AG09319 (cell line): ENCODE measurements at places on chromosomes 16 and 17.

- no peak for DNase-seq
These were observed 27.7 kb upstream of the FAAP100 start for GRCh38 chr17:81579821-81580321.

DNA sequence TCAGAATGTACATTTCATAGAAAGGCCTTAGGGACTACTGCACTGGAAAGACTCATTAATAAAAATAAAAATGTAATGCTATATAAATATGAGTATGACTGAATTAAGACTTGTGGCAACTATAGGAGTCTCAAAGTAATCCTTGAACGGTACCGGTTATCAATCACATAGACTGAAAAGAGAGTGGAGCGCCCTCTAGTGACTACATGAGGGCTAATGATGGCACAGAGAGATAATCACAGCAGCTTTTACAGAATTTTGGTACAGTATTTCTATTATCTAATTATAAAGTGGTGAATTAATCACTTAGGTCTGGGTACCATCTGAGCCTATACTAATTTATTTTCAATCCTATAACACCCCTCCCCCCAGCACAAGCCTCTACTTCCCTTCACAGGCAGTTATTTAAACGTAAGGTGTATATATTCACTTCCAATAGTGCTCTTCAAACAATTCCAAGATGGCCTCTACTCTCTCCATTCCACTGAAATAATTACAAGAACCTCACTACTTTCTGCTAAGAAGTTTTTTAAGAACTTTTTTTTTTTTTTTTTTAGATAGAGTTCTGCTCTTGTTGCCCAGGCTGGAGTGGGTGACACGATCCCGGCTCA is 40.7 kb upstream of the ANKFY1 start:
- DNase-seq = no peak

- DNase-seq = no peak
These were observed 14.1 kb upstream of the ITGB4 start for GRCh38 chr17:75707079-75707571.

DNA sequence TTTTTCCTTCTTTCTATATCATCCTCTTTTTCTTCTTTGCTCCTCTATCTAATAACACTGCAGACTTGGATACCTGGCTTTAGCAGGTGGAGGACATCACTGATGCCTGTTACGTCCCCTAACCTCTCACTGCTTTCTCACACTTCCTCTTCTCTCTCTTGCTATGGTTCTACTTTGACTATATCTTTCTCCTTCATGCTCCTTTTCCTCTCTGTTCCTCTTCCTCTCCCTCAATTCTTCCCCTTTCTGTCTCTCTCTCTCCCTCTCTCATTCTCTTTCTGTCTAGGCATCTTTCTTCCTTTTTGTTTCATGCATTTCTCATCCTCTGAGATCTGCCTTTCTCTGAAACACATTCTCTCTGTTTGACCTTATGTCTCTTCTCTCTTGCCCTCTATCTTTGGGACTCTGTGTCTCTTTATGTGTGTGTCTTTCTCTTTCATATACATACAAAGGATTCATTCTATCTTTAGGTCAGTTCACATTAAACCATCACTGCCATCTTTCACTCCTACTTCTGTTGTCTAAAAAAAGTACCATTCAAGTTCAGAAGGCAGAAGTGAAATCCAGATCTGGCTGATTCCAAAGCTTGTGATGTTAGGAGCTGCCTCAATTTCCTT is 353.7 kb downstream of the SHISA9 start:
- DNase-seq = no peak

DNA sequence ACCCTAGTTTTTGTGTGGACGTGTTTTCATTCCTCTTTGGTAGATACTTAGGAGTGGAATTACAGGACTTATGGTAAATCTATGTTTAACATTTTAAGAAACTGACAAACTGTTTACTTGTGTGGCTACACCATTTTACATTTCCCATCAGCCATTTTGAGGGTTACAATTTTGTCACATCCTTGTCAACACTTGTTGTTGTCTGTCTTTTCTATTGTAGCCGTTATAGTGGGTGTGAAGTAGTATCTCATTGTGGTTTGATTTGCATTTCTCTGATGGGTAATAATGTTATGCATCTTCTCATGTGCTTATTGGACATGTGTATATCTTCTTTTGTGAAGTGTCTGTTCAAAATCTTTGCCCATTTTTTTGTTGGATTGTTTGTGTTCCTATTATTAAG is 4.5 kb downstream of the FTO start:
- no peak for DNase-seq

- no peak for DNase-seq
These were observed 19.6 kb downstream of the MGAT5B start for GRCh38 chr17:76887802-76888201.

GRCh38 chr16:85471469-85472431 is 141.4 kb upstream of the GSE1 start:
- DNase-seq = no peak

DNA sequence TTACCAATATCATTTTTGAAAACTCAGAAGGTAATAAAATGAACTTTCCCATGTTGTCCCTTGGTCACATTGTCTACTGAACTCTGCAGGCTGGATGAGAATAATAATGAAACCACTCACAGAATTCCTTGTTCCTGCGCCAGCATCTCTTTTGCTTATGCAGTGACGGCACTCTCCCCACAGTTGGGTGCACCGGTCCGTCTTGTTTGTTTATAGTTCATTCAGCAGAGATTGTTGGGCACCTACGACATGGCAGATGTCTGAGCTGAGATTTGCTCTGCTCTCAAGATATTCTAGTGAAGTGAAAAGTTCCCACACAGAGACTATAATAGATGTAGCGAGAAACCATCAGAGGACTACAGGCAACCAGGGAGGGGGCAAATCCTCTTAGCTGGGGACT is 375.7 kb upstream of the CDH11 start:
- no peak for DNase-seq

- DNase-seq = no peak
These were observed 8.1 kb downstream of the GLIS2 start for GRCh38 chr16:4323845-4324488.

GRCh38 chr17:48456589-48456988 is 26.6 kb upstream of the SKAP1 start:
- DNase-seq = no peak

DNA sequence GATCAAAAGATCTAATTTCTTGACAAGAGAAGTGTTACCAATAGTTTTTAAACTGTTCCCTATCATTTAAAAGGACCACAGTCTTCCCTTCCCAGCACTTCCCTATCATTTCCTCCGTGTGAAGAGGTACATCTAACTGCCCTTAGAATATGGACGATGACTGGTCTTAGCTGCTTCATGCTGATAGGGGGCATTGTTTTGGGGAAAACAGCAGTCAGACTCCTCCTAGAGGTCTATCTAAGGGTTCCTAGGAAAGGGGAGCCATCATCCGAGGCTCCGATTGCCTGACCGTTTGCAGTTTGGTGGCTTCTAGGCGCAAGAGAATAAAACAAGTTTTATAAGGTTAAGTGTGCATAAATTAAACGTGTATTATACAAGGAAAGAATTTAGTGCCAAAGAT is 7.1 kb downstream of the FZD2 start:
- DNase-seq = no peak

- DNase-seq = peak; percentile 42
These were observed at the start of gene MRPS34 for GRCh38 chr16:1772908-1773702. TSS of gene MRPS34 (minus strand) at chr16:1773134. CDS start at chr16:1773119, 15 bp downstream.

- DNase-seq = no peak
These were observed 203.7 kb upstream of the COX10 start for GRCh38 chr17:13865650-13866049.

- DNase-seq = no peak
These were observed 13.7 kb downstream of the LIMD2 start for GRCh38 chr17:63686138-63686685.

DNA sequence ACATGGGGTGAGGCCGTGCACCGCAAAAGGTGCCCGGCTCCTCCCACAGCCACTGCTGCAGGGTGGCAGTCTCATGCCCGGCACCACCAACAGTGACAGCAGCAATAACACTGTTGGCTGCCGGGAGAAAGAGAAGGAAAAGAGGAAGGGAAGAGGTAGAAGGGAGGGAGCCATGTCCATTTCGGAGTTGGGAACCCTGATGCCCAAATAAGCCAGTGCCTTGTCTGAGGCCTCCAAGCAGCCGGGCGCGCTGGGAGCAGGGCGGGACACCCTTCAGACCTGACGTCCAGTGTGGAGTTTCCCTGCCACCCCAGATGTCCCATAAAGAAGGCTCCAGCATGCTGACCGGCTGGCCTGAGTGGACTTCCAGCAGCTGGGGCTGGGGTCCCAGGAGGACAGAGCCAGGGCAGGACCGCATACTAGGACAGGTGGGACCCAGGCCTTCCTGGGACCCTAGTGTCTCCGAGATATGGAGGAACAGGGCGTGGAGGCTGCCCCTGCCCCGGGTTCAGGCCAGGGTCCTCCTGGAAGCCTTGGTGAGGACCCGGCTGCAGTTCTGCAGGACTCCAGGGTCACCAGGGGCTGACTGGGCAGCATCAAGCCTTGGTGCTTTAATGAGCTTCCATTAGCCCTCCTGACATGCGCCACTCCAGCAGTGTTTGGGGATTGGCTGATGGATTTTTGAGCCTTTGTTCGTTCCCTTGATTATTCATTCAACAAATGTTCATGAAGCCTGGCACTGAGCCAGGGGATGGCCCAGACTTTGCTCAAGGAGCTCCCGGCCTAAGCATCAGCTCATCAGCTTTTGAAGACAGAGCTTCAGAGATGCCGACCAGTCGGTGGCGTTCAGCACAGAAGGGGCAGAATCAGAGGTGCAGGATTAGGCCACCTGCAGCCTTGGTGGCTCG is 223.6 kb upstream of the CIBAR2 start:
- no peak for DNase-seq

DNA sequence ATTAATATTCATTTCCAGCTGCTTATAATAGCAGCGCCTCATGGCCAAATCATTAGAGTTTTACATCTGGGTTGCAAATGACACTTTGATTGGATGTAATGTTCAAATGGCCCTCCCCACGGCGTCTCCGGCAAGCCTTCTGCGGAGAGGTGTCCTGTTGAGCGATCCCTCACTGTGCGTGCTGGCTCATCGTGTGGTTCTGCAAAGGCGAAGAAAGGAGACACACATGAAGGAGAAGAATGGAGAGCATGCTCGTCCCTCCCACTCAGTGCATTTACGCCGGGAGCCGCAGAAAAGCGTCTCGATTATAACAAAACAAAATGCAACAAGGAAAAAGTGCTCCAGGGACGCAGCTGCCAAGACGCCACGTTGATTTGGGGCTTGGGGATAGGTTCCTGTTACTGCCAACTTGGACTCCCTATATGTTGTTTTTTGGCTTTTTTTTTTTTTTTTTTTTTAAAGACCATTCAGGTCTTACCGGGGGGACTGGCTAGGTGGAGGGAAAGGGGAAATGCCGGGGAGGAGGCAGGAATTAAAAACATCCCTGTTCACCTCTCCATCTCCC is 117.6 kb downstream of the C16orf78 start:
- no peak for DNase-seq

DNA sequence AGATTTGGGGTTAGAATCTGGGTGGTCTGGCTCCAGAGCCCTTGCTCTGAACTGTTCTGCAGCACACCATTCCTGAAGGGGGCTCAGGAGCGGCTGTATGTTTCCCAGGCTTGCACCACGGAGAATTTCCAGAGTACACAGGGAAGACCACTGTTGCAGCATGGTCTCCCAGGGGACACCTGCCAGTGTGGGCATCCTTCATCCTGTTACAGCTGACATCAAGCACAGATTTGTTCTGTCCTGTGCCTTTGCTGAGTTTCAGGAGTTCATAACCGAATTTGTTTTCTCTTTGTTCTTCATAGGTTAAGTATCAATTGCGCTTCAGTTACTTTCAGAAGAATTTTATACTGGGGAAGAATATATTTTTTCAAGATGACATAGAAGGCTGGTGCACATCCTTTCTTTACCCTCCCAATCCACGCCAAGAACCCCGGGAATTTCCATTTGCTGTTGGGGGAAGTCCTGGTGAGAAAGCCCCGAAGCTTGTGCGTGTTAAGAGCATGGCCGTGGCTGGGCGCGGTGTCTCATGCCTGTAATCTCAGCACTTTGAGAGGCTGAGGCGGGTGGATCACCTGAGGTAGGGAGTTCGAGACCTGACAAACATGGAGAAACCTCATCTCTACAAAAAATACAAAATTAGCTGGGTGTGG is 26.3 kb upstream of the ABCA3 start:
- DNase-seq = no peak

DNA sequence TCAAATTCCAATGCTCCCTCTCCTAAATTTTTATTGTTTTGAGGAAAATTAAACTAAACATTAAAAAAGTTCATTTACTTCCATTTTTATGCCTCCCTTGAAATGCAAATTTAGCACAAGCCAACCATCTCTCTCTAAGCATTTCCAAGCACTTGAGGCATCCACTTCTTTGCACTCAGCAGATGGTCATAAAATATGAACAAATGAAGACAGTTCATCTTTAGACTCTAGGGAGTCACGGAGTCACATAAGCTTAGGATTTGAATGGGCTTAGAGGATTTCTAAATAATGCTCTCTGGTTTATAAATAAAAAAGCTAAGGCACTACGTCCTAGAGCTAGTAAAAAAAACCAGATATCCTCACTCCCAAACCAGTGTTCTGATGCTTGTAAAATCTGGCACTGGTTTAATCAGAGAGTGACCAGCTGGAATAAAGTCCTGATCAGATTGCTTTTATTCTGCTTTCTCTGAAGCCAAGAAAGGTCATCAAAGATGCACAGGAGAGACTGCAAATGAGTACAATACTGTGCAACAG is 204.2 kb downstream of the CA10 start:
- DNase-seq = no peak

DNA sequence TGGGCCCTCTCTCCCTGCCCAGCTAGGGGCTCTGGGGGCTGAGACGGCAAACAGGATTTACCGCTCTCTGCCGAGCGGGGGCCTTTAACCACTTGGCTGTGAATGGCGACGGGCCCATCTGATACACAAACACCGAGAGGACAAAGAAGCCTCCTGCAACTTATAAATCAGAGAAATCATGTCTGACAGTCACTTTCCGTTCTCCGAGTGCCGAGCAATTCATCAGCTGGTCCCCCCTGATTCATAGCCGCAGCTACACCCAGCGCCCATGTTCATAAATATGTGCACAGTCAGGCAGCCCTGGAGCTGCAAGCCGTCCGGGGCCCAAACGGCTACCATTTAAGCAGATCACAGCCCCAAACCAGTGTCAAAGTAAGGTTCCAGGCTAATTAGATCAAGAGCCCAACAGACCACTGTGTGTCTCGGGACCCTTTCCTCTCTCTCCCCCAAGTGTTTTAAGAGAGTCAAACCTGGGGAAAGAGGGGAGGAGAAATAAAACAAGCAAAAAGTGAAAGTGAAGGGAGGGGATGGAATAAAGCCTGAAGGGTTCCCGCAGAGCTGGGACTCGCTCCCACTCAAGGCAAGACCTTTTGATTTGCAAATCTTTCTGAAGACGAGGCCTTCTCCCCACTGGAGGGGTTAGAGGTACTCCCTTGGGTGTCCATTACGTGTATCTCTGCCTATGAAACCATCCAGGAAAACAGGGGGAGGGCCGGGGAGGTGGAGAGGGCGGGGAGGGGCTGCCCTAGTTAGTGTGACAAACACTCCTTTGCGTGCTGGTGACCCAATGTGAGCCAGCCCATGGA is 154.7 kb downstream of the C16orf78 start:
- no peak for DNase-seq

DNA sequence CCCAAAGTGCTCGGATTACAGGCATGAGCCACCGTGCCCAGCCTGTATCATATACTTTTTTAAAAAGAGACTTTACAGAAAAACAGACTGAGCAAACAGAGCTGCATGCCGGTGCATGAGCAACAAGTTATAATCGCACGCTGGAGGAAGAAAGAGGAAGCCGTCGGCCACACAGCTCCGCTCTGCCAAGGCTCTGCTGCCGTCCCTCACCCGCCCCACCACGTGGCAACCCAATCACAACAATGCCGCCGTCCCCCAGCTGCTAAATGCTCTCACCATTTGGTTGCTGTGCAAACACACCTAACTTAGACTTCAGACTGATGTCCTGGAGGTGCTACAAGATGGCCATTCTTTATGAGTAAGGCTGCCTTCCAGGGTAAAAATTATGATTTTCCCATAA is 83.5 kb downstream of the ADCY9 start:
- DNase-seq = no peak

GRCh38 chr17:49229805-49230600 is 584 bp downstream of the PHOSPHO1 start:
- DNase-seq = no peak
